NCI-H2081 treated with DMSO at 0.1 percent for 48 hours (cell line): ENCODE measurements at places on chromosomes 12 and 14.

GRCh38 chr14:100820957-100821356 lies 5.0 kb upstream of the MEG3 start:
- no peak for DNase-seq

- DNase-seq, result no peak
These were observed 2.9 kb upstream of the EMP1 start for GRCh38 chr12:13193505-13194231.

DNA sequence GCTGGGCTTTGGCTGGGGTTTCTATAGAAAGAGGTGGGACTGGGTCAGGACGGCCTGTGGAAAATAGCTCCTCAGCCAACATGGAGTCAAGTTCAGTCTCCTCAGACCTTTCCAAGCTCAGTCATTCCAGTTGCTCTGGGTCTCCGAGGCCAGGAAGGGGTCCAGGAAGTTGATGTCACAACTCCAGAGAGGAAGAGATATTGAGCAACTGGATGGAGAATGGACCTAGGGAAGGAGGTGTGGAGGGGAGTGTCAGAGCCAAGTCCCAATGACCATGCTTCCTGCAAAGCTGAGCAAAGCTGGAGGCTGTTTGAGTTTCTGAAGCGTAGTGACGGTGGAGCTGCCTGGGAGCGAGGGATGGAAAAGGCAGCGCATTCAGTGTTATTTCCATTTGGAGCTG lies 86.1 kb downstream of the SLC24A4 start:
- no peak for DNase-seq

GRCh38 chr14:96581026-96581425 lies 78.8 kb downstream of the PAPOLA start:
- no peak for DNase-seq
